ENCODE measurements at places on chromosomes 12 and 14. TPM values are rescaled to one million over a fixed set of nuclear protein-coding genes. Genes with fewer than 3 reads are reported as not detected.

MARS1 gene
- polyA plus RNA-seq, result 35.1 TPM

SLC38A4 gene
- 0.12 TPM for polyA plus RNA-seq

GDF3 gene
- polyA plus RNA-seq, result not detected

GPR68 gene
- 7.2 TPM for polyA plus RNA-seq

CFAP54 gene
- polyA plus RNA-seq, result not detected

SIX6 gene
- polyA plus RNA-seq, result not detected

L3HYPDH gene
- 17.1 TPM for polyA plus RNA-seq

VWF gene
- 3.1 TPM for polyA plus RNA-seq

AKAP5 gene
- polyA plus RNA-seq, result 0.25 TPM

RPGRIP1 gene
- not detected for polyA plus RNA-seq

HPD gene
- 3.1 TPM for polyA plus RNA-seq

P2RX2 gene
- polyA plus RNA-seq, result 0.19 TPM

POLE2 gene
- 6.1 TPM for polyA plus RNA-seq

ZDHHC22 gene
- polyA plus RNA-seq, result not detected

NXPH4 gene
- polyA plus RNA-seq, result not detected

AMDHD1 gene
- polyA plus RNA-seq, result 0.23 TPM

MYH6 gene
- polyA plus RNA-seq, result 0.50 TPM

MYH7 gene
- polyA plus RNA-seq, result 4.0 TPM

TAPBPL gene
- 13.0 TPM for polyA plus RNA-seq

TMEM63C gene
- 0.31 TPM for polyA plus RNA-seq

SFSWAP gene
- polyA plus RNA-seq, result 19.9 TPM

RHOJ gene
- 7.0 TPM for polyA plus RNA-seq

TMEM229B gene
- polyA plus RNA-seq, result 0.55 TPM

PLA2G1B gene
- 7.0 TPM for polyA plus RNA-seq

Measured in stomach (tissue), 19 donors.